ENCODE measurements at places on chromosomes 7 and 10.

GRCh38 chr7:70913924-70914323, 218.0 kb upstream of the GALNT17 start:
- DNase-seq = no peak

DNA sequence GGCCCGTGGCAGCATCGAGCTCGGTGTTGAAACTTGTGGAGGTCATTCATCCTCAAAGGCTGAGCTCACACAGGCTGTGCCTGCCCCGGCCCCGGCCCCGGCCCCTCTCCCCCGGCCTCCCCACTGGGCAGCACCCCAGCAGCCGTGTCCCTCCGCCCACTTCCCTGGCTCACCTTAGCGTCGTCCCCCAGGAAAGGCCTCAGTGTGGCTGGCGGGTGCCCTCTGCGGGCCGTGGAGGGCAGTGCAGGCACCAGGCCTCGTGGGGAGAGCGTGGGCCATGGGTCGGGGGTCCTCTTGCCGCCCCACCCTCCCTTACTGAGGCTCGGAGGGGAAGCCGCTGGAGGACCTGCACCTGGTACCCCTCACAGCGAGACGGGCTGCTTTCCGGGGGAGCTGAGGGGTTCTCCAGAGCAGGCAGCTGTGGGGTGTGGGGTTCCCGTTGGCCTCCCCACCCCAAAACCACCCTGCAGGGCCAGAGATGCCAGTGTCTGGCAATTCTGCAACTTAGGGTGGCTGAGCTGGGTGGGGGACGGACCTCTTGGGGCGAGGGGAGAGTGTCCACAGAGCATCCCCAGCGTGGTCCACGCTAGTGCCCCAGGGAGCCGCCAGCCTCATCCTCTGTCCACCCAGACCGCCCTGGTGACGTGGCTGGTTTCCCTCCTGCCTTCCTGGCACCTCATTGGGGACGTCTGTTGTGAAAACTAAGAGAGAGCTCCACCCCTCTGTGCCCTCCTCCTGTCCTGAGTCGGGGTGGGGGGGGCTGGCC, 44.2 kb upstream of the DPYSL4 start:
- DNase-seq = peak; percentile 78

GRCh38 chr10:43390759-43391158, 18.2 kb downstream of the HNRNPF start:
- peak; percentile 25 for DNase-seq

GRCh38 chr7:142385491-142386340, 127.9 kb upstream of the PRSS58 start:
- no peak for DNase-seq

DNA sequence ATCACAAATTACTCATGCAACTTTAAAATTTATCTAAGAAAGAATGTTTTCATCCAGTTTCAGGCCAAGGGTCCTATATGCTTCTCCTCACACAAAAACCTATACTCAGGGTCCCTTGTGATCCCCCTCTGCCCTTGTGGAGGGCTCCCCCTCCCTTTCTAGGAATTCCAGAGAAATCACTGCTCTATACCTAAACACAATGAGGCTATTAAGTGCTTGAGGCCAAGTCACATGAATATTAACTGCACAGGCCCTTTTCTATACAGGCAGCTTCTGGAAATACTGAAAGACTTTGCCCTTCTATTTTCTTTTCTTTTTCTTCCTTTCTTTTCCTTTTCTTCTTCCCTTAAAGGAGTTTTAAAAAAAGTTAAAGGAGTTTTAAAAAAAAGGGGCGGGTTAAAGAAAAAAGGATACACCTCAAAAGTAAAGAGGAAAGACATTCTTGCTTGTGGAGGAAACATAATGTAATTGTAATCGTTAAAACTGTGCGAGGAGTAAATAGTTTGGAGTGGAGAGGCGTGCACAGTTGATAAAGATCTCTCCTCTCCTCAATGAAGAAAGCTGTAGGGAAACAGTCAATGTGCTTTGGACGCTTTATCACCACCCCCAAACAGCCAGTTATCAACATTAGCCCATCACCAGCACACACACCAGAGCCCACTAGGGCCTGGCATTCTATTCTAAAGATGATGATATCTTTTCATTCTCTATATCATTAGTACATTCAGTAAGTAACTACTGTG, 16.4 kb downstream of the GRB10 start:
- DNase-seq = no peak

DNA sequence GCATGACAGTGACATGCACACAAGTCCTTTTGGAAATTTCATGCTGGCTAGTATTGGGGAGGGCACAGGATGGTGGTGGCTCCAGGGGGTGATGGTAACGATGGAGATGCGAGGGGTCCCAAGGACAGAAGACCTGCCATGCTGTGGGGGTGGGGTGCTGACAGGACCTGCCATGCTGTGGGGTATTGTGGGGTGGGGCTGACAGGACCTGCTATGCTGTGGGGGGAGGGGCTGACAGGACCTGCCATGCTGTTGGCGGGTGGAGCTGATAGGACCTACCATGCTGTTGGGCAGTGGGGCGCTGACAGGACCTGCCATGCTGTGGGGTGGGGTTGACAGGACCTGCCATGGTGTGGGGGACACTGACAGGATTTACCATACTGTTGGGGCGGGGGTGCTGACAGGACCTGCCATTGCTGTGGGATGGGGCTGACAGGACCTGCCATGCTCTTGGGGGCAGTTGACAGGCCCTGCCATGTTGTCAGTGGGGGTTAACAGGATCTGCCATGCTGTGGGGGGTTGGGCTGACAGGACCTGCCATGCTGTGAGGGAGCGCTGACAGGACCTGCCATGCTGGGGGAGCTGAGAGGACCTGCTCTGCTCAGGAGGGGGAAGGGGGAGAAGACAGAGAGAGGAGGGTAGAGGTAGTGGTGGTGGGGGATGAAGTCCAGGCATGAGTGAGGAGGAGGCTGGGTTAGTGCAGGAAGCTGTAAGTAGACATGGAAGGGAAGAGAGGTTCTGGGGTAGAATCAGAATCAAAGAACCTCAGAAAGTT, 36.2 kb upstream of the RET start:
- peak; percentile 30 for DNase-seq

DNA sequence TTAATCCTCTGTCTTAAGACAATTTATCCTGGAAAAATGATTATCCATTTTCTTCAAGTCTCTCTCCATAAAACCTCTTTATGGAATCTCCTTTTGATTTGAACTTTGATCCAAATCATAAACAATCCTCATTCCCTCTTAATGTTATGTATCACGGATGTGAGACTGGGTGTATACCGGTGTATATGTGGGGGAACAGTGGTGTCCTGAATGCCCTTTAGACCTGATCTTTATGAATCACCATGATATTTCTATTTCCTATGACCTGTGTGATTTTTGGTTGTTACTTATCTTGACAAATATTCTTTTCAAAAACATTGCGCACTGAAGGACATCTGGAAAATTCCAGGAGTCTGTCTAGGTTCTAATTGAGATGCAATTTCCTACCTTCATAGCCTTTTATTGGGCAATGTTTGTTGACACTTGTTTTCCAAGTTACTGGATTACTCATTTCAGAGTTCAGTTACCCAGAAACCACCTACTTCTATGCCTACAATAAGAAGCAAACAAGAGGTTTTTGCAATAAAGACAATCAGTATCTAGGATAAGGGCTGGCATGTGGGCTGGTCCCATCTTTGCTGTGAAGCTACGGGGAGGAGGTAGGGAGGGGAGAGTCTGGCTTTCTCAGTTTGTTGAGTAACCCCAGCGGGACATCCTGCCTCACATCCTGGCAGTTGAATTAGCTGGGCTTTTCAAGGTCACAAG, 190.4 kb downstream of the CTTNBP2 start:
- no peak for DNase-seq

DNA sequence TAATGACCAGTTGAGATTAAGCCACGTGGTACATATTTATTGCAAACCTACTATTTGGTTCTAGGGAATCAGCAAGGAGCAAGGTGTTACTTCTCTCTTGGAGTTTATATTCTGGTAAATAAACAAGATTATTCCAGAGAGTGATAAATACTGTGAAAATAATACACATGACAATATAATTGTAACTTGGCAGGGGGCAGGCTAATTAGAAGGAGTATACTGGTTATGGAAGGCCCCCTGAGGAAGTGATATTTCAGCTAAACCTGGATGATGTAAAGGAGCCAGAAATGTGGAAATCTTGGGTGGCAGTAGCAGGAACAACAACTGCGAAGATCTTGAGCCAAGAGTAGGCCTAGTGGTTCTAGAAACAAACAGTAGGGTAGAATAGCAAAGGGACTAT, 111.8 kb downstream of the SDK1 start:
- no peak for DNase-seq

GRCh38 chr7:77290425-77290824, 90.8 kb upstream of the FGL2 start:
- DNase-seq = no peak

- DNase-seq = no peak
Observed at GRCh38 chr10:76218035-76218434, 786.6 kb downstream of the LRMDA start.

DNA sequence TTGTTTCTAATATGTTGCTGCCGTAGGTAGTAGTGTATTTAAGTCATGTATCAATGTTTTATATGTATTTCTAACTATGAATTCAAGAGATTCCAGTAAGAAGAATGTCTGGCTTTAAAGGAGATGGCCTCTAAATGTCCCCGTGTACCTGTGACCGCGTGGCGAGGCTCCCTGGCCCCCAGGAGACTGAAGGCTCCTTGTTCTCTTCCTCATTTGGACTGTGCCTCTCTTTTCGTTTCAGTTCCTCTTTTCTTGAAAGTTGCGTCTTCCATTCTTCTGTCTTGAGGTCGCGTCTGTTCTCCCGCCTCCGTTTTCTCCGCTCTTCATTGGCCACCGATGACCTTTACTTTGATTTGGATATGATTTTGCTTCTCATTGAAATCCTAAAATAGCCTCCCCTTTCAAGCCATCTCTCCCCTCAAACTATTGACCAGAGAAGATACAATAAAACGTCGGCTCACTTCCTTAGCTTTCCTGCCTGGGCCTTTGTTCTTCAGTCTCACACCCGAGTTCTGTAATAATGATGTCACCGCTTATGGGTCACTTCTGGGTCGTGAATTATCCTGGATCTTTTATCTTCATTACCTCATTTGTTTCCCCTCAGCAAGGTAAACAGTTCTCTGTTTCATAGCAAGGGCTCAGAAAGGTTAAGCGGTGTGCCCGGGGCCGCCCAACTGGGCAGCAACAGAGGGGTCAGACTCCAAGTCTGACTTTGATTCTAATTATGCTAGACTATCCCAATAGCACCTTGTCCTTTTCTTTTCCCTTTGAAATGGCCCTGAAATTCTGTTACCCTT, 28.7 kb downstream of the WIPI2 start:
- DNase-seq = peak; percentile 39

DNA sequence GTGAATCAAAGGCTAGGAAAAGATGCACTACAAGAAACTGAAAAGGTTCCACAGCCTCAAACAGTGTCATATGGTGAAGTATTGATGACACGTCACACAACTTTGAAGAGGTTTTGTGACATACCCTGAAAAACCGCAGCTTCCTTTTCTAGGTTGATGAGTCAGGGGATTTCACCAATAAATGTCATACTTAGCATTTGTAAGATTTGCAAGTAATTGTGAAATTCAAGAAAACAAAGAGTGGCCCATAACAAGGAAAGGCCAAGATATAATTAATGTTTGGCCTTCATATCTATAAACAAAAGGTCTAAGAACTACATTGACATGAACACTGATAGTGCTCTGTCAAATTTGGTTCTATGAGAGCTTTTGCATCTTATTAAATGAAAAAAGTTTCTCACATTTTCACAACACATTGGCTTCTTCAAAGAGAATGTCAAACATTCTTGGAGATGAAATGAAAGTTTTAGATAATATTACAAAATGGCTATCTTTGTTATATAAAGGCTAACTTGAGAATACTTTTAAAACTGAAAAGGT, 62.0 kb upstream of the NAMPT start:
- DNase-seq = no peak

- DNase-seq = no peak
Observed at GRCh38 chr7:4764402-4765007, 10.9 kb upstream of the AP5Z1 start.

DNA sequence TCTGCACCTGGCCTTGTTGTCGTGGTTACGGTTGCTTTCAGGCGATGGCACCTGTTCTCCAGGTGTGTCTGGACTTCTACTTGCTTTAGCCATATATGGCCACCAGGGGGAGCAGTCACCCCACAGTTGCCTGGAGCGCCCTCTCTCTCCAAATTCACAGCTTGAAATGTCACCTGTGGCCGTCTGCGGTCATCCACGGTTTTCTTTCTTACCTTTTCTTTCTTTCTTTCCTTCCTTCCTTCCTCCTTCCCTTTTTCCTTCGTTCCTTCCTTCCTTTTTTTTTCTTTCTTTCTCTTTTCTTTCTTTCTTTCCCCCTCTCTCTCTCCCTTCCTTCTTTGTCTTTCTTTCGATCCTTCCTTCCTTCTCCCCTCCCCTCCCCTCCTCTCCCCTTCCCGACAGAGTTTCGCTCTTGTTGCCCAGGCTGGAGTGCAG, 150.5 kb upstream of the VKORC1L1 start:
- DNase-seq = no peak

DNA sequence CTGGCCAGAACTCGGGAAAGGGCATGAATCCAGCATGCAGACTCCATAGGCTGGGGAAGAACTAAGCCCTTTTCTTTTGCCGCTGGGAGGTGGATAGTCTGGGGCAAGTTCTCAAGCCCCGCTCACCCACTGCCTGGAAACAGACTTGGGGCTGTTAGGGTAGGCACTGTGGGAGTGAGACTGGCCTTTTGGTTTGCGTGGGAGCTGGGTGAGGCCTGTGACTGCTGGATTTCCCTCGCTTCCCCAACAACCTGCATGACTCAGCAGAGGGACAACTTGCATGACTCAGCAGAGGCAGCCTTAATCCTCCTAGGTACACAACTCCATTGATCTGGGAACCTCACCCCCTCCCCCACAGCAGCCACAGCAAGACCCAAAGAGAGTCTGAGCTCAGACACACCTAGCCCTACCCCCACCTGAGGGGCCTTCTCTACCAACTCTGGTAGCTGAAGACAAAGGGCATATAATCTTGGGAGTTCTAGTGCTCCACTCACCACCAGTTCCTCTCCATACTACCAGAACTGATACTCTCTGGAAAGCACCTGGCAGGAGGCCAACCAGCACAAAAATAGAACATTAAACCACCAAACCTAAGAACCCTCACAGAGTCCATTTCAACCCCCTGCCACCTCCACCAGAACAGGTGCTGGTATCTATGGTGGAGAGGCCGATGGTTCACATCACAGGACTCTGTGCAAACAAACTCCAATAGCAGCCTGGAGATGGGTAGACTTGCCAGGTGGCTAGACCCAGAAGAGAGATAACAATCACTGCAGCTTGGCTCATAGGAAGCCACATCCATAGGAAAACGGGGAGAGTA, 81.4 kb upstream of the LAMB4 start:
- no peak for DNase-seq
